ENCODE measurements at places on chromosomes 7 and 10.

- no peak for DNase-seq
These were observed 266.2 kb upstream of the PHF14 start for GRCh38 chr7:10707519-10707918.

- no peak for DNase-seq
These were observed 97.8 kb downstream of the OAT start for GRCh38 chr10:124320778-124321432.

GRCh38 chr10:33041783-33042437 is 83.9 kb upstream of the ITGB1 start:
- no peak for DNase-seq

- no peak for DNase-seq
These were observed 65.5 kb downstream of the MKX start for GRCh38 chr10:27680006-27680557.

DNA sequence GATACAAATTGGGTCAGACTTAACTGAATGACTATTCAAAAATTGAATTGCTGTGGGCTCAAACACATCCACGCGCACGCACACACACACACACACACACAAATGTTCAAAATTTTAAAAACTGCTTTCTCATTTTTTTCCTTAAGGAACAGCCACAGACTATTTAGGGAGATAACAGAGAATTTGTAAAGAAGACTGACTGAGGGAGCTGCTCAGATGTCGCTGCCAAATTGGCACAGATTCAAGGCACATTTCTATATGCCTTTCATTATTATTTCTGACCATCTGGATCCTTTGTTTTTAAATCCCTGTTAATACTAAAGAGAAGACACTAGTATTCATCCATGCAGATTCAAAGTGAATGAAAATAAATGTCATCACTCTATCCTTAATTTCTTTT is 154.8 kb downstream of the DGKB start:
- DNase-seq: no peak

GRCh38 chr10:60726257-60726656 is 52.0 kb upstream of the CDK1 start:
- DNase-seq: no peak

- DNase-seq: no peak
These were observed 1.5 kb upstream of the MKX start for GRCh38 chr10:27747096-27747451.

- DNase-seq: no peak
These were observed at the start of gene TTYH3 for GRCh38 chr7:2631946-2632732. TSS of gene TTYH3 (plus strand) at chr7:2631986. CDS start at chr7:2632156, 170 bp downstream.

DNA sequence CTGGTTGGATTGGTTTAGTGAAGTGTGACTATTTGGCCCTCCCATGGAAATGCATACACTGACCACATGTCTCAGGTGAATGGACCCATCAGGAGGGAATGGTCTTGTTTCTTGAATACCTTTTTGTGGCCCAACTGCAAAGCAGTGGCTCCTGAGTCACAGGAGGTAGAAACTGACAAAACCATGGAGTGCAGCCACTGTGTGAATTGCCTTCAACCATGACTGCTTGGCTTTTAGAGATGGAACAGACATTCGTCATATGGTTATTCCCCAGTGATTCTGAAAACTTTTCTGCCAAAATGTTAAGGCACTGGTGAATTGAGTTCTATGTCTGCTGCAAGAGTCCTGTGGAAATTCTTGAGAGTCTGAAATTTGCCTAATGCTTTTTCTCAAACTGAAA is 64.7 kb downstream of the CDK14 start:
- DNase-seq: no peak

- DNase-seq: no peak
These were observed 97.5 kb downstream of the PTPN20 start for GRCh38 chr10:47008769-47009168.

DNA sequence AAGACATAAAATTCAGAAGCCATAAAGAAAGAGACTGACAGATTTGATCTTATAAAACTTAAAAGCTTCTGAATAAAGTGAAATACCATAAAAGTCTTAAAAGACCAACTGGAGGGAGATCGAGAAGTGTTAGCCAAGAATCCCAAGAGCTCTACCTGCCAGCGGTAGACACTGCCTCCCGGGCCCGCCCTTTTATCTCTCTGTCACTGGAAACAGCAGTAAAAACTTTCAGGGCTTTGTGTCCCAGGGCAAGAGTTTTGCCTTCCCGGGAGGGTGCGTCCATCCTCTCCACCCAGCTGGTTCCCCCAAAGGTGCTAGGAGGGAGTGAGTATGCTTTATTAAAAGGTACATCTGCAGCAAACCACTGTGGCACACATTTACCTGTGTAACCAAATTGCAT is 5.8 kb downstream of the PLA2G12B start:
- DNase-seq: no peak

DNA sequence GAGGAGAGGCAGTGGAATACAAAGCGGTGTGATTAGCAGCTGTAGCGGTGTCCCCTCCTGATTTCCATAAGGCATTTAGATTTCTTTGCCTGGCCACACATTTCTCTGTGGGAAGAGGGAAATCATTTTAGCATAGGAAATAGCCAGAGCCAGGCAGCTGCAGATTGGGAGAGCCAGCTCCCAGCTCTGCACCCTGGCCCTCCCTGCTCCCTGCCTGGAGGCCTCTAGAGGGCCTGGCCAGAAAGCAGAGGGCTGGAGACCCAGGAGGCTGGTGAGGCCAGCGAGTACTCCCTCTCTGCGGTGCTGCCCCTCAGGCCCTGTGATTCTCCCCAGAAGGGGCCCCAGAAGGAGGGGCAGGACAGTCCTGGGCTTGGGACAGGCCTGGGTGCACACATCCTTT is 85.7 kb downstream of the C10orf105 start:
- DNase-seq: no peak

DNA sequence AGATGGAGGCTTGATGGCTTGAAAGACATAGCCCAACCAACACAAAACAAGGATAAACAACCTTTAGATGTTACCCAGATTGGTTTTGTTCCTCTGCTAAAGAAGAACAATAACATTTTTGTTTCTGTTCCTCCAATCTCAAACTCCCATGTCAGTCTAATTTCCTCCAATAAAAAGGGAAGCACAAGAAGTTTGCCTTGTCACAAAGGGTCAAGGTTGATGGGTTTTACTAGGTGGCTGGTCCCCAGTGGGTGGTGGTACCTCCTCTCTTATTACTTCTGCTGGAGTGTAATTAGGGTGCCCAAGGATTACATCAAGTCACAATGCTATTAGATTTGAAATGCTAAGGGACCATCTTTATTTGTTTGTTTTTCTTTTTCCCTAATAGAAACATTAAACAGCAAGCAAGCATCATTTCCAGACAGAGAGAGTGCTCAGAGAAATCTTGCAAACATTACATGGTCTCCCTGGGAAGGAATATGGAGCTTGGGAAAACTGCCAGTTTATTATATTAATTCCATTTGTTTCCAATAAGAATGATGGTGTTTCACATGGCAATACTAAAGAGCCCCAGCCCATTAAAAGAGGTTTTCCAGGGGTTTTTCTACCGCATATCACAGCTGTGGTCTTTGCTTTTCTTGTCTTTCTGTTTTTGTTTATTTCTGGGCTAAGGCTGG is 78.3 kb upstream of the AOAH start:
- no peak for DNase-seq
